ENCODE measurements at places on chromosomes 6 and 20.

- DNase-seq, result no peak
These were observed 124.9 kb upstream of the TMEM170B start for GRCh38 chr6:11412616-11413015.

- no peak for DNase-seq
These were observed 163.9 kb upstream of the STXBP5 start for GRCh38 chr6:147040121-147040910.

GRCh38 chr6:14423330-14423729 lies 305.8 kb downstream of the CD83 start:
- no peak for DNase-seq

- DNase-seq, result no peak
These were observed 1.0 kb upstream of the CUL9 start for GRCh38 chr6:43180985-43181384.

GRCh38 chr20:38872036-38872435 lies 54.2 kb upstream of the FAM83D start:
- peak; percentile 13 for DNase-seq

GRCh38 chr20:40945754-40946450 lies 82.7 kb upstream of the TOP1 start:
- no peak for DNase-seq

GRCh38 chr6:34672657-34673043 lies 23.9 kb downstream of the ILRUN start:
- no peak for DNase-seq

DNA sequence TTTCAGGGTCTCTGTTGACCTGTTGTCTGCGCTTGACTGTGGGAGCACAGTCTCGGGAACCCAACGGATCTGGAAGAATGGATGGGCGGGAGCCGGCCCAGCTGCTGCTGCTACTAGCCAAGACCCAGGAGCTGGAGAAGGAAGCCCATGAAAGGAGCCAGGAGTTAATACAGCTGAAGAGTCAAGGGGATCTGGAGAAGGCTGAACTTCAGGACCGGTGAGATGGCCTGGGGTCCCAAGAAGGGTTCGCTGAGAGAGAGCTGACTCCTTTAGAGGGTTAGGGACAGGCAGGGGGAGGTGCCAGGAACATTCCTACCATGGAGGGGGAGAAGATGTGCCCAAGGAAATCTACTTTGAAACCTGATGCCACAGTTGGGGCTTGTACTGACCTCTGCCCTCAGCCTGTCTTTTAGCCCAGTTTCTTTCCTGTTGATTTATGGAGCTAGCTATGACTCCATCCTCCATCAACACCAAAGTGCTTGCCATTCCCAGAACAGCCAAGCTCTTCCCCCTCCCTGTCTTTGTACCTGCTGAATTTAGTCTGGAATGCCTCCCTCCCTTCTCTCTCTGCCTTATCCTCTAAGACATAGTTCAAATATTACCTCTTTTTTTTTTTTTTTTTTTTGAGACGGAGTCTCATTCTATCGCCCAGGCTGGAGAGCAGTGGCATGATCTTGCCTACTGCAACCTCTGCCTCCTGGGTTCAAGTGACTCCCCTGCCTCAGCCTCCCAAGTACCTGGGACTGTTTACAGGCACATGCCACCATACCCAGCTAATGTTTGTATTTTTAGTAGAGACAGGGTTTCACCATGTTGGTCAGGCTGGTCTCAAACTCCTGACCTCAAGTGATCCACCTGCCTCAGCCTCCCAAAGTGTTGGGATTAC lies 12.2 kb downstream of the CEP250 start:
- no peak for DNase-seq

GRCh38 chr6:95848717-95849116 lies 167.1 kb upstream of the FUT9 start:
- DNase-seq, result no peak

GRCh38 chr6:38040254-38040653 lies 220.7 kb downstream of the ZFAND3 start:
- DNase-seq, result no peak

GRCh38 chr6:37177077-37177934 lies 7.4 kb downstream of the PIM1 start:
- no peak for DNase-seq

DNA sequence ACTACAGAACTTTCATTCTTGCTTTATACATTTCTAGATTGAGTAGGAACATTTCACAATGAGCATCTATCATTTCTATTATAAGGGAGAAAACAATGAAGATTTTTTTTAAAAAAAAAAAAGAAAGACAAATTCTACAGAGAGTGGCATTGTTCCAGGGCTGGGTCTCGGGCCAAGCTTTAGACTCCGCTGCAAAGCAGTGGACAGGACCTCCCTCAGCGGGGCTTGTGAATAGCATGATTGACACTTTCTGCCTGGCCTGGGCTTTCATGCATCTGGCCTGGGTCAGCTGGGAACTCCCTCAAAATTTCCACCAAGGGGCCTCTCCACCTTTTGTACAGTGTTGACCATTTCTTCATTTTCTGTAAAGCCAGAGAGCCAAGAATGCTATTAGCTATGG lies 55.8 kb upstream of the HIVEP2 start:
- DNase-seq, result no peak

- DNase-seq, result no peak
These were observed 4.5 kb downstream of the FOXO3 start for GRCh38 chr6:108565091-108565766.

DNA sequence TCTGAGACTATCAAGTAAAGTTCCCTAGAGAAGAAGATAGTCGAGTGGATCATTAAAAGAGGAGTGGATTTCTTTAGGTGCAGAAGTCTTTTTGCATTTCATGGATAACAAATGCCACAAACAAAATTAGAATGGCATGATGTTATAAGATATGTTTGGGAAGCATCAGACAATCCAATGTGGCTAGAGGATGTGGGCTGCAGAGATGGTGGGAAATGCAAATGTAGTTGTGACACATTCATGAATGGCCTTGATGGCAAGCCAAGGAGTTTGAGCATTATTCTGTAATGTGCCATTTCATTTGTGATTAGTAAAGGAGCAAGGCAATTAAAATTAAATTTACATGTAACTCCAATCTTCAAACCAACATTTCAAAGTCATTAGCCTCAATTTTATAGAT lies 211.9 kb downstream of the CENPW start:
- no peak for DNase-seq

- no peak for DNase-seq
These were observed 121.6 kb downstream of the MEI4 start for GRCh38 chr6:77774457-77774856.

DNA sequence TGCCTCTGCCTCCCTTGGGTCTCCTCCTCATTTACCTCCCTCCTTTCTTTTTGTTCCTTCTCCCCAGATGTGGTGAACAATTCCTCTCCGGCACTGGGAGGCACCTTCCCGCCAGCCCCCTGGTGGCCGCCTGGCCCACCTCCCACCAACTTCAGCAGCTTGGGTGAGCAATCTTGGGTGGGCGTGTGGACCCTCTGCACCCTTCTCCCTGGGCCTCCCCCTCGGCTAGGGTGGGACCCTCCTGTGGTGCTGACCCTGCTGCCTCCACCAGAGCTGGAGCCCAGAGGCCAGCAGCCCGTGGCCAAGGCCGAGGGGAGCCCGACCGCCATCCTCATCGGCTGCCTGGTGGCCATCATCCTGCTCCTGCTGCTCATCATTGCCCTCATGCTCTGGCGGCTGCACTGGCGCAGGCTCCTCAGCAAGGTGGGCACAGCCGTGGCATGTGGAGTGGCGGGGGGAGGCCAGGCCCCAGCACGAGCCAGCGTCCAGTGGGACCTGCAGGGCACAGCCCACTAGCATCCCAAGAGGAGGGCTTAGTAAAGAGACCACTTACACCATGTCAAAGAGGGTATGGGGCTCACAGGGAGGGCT lies 8.8 kb downstream of the DDR1 start:
- peak; percentile 55 for DNase-seq

GRCh38 chr6:51450248-51450957 lies 631.7 kb downstream of the TFAP2B start:
- no peak for DNase-seq

Data from suprapubic skin (tissue), 4 donors.